ENCODE measurements at places on chromosomes 13 and 19. TPM values are rescaled to one million over a fixed set of nuclear protein-coding genes. Genes with fewer than 3 reads are reported as not detected.

The VSIG10L gene
- total RNA-seq = 0.25 TPM

The ZNF296 gene
- total RNA-seq = not detected

The C13orf42 gene
- total RNA-seq = not detected

The WDR88 gene
- not detected for total RNA-seq

The DIAPH3 gene
- 13.6 TPM for total RNA-seq

The CLEC17A gene
- 0.06 TPM for total RNA-seq

Measured in aortic smooth muscle cell (primary cell).